ENCODE measurements at places on chromosomes 11 and 22.

- no peak for DNase-seq
Observed at GRCh38 chr11:8784954-8785353, 102.4 kb downstream of the RPL27A start.

GRCh38 chr11:35593143-35593542 is 25.1 kb upstream of the FJX1 start:
- peak; percentile 75 for DNase-seq

- DNase-seq = no peak
Observed at GRCh38 chr11:57180081-57180561, 1.6 kb upstream of the LRRC55 start.

DNA sequence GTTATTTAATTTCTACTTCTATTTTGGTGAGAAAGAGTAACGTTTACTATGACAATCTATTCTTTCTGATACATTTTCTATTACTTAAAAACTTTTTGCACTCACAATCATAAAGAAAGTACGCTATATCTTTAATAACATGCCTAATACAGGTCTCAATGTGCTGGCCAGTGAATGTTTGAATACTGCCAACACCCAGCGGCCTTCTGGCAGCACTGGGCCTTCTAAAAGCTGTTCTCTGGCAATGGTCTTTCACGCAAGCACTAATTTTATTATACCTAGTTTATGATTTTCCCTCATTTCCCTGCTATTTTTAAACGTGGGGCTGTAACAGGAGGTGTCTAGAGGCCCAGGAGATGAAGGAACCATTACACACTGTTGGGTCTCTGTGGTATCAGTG is 349.8 kb upstream of the PITPNB start:
- DNase-seq = no peak

DNA sequence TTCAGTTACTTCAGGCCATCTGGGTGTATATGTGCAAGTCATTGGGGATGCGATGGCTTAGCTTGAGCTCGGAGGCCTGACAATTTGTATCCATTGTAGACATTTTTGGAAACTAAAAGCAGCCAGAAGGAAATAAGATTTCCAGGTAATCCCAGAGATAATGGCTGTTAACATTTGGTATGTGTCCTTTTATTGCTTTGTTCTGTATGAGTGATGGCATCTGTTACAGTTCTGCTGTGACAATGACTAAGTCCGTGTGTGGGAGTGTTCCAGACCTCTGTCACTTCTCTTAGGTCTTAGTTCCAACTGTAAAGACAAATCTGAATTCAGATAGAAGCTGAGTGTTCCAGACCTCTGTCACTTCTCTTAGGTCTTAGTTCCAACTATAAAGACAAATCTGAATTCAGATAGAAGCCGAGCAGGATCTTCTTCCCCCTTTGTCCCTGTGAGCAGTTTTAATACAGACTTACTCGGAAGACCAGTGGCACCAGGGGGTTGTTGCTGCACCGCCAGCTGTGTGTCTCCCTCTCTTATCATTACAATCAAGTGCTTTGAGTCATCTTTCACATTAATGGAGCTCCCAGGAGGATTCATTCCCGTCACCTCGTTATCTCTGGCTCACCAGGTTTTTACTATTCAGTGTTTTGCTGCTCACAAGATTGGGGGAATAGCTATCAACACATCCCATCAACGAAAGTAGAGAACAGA is 190.9 kb upstream of the SORL1-AS1 start:
- DNase-seq = no peak

DNA sequence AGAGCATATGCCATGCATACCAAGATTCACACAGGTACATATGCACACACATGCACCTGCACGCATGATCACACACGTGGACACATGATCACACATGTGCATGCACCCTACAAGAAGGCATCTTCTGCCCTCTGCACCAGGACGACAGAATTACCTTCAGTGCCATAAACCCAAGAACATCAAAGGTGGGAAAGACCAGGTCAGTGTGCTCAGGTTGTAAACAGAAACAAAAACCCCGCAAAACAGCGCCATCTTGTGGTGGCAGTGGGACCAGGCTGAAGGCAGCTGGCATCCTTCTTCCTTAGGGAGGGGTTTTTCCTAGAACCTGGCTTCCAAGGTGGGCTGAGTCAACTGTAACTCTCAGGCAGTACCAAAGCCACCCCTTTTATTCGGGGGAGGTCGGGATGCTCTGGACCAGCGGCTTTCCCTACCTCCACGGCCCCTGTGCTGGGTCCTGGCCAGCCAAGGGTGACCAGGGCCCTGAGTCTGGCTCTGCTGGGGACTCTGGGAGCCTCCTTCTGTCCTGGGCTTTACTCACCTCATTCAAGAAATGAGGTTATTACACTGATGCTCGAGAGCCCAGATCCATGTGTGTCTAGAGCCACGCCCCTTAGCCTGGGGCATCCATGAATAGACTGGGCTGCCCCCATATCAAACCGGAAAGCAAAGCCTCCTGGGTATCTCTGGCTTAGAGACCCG is 69.4 kb upstream of the FGF3 start:
- DNase-seq = peak; percentile 16

DNA sequence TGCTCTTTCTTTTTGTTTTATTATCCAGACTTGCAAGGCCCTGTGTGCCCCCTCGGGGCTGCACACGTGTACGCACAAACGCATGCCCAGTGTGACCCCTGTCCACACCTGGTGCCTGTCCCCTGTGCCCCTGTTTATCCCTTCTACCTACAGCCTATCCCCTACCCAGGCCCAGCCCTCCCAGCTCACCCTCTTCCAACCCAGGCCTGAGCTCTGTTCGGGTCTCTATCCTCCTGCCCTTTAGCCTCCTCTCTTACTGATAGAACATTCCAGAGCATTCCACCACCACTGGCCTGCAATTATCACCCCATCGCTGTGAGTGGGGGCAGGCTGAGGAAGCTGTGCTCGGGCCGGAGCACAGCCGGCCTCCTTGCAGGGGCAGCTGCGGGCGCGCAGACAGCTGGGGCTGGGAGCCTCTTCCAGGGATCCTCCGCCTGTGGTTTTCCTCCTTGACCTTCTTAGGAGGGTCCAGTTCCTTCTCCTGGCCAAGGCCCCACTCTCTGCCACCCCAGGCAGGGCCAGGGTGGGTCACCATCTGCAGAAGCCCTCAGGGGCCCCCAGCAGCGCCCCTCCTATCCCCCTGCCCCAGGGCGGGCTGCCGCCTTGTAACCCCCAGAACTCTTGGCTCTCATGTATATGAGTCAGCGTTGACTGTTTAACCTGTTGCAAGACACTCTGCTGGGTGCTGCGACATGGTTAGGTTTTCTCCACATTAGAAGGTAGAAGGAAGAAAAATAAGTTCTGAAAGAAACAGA is 41.8 kb upstream of the KCNQ1OT1 start:
- peak; percentile 20 for DNase-seq

DNA sequence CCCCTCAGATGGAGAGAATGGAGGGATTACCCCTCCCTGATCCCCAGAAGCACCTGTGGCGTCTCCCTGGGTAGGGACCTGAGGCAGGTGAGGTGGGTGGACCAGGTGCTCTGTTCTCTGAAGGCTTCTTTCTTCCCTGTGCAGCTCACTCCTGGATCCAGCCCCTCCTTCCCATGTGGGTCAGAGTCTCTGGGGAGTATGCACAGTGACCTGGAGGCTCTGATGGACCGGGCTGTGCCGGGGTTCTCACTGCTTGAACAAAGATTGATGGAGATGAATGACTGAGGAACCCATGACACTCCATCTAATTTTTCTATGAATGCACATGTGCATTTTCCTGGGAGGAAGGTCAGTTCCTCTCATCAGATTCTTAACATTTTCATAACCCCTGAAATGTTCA is 78.6 kb upstream of the SHANK2 start:
- DNase-seq = no peak

DNA sequence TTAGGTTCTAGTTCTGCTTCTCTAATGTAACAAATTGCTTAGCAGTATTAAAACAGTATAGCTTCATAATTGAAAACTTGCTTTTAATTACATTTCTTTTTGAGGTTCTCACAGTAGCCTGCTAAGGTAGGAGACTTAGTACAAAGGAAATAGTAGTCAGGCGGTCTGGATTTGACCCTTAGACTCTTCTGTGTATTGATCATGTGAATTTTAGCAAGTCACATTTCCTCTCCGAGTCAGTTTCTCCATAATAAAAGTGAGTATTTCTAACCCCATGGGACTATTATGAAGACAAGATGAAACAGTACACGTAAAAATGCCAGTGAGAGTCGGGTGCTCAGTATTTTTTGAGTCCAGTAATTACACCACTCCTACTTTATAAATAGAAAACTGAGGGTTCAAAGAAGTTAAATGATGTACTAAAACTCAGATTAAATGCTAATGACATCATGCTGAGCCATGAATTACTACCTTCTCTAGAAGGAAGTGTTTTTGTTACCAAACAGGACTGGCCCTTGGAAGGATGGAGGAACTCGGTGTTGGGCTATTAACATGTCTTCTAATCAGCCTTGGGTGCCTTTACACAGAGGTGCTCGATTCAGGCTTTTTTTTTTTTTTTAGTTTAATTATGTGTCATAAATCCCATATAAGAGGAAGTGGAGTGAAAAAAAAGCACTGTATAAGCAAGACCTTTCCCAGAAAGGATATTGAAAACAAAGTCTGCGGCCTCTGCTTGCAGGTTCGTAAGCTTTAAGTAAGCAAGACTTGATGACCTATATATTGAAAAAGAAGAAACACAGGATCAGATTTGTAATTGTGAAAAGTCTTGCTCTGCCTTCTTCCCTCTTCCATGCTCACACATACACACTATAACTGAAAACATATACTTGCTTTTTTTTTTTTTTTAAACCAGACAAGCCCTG is 109.0 kb downstream of the EMSY start:
- no peak for DNase-seq

- no peak for DNase-seq
Observed at GRCh38 chr11:73295241-73295995, 12.7 kb upstream of the ARHGEF17 start.

DNA sequence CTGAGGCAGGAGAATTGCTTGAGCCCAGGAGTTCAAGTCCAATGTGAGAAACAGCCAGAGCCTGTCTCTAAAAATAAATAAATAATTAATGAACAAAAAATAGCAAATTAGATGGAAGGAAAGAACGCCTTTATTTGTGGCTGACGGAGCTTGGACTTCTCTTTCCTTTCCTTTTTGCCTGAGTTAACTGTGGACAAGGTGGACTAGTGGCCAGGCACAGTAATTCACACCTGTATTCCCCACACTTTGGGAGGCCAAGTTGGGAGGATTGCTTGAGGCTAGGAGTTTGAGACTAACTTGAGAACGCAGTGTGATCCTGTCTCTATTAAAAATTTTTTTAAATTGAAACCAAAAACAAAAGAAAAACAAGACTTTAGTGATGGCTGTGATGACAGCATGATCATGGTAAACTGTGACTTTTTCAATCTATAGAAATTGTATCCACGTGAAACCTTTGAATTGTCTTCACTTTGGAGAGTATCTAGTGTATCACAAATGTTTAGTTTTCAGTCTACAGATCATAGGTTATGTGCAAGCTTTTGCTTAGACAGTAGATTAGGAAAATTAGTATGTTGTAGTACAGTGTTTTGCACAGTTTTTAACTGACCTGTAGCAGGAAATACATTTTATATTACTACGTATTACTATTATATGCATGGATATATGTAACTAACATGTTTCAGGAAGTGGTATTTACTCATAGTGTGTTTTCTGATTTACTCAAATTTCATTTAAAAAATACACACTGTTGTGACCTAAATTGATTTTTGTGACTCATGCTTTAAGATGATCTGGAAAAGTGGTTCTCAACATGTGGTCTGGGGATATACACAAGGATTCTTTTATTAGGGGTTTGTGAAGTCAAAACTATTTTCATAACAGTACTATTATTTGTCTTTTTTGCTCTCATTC is 42.1 kb downstream of the KDM2A start:
- DNase-seq = no peak

Measured in AG09319 (cell line).